Glomerular endothelial cell (primary cell): ENCODE measurements at places on chromosomes 3 and 15.
A peak's percentile ranks its signal among the peaks of the same experiment; 100 is the strongest.

GRCh38 chr3:94414418-94414817, 351.6 kb downstream of the NSUN3 start:
- no peak for DNase-seq

GRCh38 chr3:122893282-122893681, 98.4 kb downstream of the SLC49A4 start:
- DNase-seq = no peak

DNA sequence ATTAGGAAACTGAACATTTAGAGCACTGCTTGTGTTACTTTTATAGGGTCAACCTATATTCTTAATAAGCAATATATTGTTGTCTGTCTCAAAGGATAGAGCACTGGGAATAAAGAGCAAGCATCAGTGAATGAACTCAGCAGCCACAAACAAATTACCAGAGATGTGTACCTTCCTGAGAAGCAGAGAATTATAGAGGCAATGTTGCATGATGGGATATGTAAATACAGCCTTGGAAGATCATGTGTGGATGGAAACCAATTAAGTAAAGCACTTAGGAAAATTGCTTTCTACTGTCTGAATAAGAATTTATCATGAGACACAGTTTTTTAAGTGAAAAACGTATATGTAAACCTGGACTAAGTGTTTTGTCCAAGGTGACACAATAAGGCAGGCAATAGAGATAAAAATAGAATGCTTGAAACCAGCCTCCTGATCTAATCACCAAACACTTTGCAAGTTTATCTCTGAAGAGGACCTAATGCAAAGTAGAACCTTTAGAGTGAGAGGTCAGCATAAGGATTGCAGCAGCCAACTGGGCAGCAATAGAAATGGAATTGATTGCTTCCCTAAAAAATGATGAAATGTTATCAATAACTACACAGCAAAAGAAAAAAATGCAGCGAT, 848.0 kb downstream of the TUSC7 start:
- no peak for DNase-seq

GRCh38 chr3:159472611-159473010, 516.0 kb upstream of the IL12A start:
- DNase-seq = no peak

- DNase-seq = no peak
Observed at GRCh38 chr15:87660251-87661129, 596.0 kb downstream of the NTRK3 start.

DNA sequence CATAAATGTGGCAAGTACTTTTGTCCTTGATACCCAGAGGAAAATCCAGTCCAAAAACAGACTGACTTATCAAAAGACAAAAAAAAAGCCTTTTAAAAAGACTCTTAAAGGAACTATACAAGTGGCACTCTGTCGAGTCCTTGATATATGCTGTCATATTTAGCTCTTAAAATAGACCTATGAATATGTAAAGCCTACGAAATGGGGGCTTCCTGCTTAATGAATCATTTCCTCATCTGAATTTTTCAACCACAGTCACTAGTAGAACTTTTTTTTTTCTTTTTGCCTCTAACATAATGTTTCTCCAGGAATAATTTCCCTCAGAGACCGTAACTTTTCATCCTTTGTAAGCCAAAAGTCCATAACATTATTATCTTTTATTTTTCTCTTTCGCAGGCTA, 95.8 kb downstream of the P3H2 start:
- DNase-seq = peak; percentile 56

- DNase-seq = no peak
Observed at GRCh38 chr3:159765860-159766294, 222.8 kb upstream of the IL12A start.

- DNase-seq = no peak
Observed at GRCh38 chr3:73427048-73427706, 197.6 kb downstream of the PDZRN3 start.

DNA sequence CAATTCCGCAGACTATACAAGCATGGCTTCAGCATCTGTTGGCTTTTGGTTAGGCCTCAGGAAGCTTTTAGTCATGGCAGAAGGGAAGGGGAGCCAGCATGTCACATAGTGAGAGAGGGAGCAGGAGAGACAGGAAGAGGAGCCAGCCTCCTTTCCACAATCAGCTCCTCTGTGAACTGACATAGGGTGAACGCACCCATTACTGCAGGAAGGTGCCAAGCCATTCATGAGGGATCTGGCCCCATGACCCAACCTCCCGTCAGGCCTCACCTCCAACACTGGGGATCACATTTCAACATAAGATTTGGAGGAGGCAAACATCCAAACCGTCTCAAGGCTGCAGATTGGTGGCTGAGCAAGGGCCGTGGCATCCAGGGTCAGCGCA, 106.3 kb downstream of the LRRK1 start:
- DNase-seq = no peak

DNA sequence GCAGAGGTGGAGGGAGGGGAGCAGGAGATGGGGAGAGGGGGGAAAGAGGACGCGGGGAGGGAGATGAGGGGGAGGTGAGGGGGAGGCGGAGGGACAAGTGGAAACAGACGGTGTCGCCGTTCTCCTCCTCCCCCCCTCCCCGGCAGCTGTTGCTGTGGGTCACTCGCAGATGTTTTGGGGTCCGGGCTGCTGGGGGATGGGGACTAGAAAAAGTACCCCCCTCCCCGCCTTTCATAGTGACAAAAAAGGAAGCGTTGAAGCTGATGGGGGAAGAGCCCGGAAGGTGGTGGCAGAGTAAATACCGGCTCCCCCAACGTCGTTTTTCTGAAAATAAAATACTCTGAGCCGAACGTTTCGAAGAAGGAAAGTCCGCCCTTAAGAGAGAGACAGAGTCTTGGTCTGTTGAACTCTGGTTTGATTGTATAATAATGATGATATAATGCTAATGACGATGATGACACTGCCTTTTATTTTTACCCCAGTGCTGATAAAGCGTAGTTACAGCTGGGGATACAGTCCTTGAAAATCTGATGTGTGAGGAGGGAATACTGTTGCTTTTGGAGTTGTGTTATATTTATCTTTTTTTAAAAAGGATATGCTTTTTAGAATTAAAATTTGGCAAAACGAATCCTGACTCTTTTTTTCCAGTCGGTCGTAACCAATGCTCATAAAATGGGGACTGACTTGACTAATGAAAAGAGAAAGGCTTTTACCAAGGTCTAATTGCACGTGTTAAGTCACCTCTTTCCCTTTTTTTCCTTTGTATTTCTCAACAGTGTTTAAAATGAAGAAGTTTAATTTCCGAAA, 993 bp downstream of the STXBP5L start:
- no peak for DNase-seq

DNA sequence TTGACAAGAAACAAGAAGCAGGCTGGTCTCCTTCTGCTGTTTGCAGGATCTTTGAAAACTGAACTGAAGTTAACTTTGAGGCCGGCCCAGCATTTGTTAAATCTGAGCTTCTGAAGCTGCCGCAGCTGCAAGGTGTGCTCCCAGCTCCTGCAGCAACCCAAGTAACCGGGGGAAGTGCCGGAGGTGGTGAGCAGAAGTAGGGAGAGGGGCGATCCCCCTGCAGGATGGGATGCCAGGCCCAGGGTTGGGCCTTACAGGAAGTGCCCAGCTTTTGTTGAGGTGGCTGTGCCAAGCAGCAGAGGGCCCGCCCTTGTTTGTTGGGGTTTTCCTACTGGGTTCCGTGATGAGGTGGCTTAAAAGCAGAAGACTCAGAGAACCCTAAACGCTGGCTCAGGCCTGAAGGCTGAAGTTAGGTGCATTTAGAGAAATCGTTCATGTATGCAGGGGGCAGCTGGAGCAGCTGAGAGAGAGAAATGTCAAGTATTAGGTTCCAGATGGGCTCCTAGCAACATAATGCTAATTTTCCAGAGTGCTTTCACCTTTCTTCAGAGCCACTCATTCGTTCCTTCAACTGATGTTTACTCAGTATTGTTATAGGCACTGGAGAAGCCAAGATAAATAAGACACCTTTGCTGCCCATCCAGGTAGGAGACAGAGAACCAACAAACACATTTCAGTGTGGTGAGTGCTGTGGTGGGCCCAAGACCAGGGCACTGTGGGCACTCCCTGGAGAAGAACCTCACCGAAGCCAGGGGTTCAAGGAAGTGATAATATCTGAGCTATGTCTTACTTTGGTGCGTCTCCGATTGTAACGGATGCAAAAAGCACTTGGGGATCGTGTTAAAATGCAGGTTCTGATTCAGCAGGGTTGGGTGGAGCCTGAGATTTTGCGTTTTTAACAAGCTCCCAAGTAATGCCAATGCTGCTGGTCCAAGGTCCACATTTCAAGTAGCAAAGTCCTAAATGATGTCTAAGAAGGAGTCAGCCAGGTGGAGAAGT, 42.2 kb upstream of the PLCL2 start:
- no peak for DNase-seq

DNA sequence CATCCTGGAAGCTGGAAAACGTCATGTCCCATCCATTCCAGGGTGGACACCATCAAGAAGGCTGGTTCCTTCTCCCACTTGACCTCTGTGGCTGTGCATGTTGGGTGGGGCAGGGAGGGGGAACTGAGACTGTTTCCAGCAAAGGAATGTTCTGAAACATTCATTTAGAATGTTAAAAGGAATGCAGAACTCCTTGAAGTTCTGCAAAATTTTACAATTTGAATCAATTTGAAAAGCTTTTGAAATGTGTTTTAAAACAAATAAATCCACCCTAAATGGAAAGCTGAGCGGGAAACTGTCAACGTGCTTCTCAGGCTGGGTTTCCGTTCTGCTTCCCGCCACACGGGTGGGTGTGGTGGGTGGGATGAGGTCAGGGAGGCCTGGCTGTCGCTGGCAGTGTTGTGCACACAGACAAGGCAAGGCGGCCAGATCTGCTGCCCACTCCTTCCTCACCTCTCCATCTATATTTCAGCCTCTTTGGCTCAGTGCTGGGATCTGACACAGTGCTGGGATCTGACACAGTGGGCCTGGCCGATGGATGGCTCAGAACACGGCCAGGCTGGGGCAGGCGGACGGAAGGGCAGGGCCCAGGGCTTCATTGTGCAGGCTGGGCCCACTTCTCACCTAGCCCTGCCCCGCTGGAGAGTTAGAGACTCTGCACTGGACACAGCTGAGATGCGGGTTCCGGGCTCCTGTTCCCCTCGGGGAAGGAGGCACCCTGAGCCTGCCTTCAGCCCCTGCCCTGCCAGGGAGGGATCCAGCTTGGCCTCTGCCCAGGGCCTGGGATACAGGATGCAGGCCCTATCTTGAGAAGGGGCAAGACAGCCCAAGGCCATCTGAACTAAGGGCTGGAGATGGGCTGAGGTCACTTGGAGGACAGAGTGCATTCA, 110.4 kb downstream of the TMEM266 start:
- DNase-seq = no peak

DNA sequence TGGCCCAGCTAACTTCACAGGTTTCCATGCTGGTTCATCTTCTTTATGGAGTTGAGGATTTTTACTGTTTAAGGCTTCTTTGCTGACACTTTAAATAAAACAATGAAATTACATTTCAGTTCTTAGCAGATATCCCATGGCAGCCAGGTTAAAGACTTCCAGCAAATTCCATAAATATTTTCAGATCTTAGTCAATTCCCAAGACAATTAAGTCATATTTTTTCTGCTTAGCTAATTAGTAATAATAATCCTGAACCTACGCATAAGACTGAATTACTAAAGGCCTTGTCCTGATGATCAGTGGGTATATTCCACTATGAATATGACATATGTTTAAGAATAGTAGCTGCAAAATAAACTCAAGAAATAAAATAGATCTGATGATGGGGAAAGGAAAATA, 83.3 kb downstream of the NR2E3 start:
- DNase-seq = no peak

GRCh38 chr3:151724576-151725562, 8.9 kb upstream of the AADACL2 start:
- no peak for DNase-seq

GRCh38 chr3:17329927-17330326, 412.5 kb downstream of the TBC1D5 start:
- DNase-seq = no peak

GRCh38 chr15:78374436-78375393, 34.6 kb downstream of the CRABP1 start:
- no peak for DNase-seq

DNA sequence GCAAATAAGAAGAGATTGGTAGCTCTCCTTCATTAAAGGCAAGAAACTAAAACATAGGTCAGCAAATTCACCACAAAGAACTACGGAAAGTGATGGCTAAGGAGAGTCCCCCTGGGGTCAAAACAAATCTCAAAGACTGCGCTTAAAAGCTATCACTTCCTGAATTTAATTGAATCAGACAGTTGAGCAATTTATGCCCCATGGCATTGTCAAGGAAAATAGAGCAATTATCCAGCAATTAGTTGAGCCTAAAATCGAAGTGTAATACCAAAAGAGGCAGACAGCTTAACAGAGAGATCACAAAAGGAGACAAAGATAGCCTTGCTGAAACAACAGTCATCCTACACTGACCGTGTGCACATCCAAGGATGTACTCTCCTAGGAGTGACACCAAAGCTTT, 74.4 kb upstream of the SCN10A start:
- no peak for DNase-seq

GRCh38 chr3:184656458-184656828, 55.4 kb downstream of the MAGEF1 start:
- no peak for DNase-seq
